ENCODE measurements at places on chromosomes 7 and 10.

GRCh38 chr7:2723138-2723850 lies 35.3 kb downstream of the AMZ1 start:
- no peak for DNase-seq

- no peak for DNase-seq
Measured at GRCh38 chr10:70444744-70445143, 3.3 kb upstream of the NODAL start.

DNA sequence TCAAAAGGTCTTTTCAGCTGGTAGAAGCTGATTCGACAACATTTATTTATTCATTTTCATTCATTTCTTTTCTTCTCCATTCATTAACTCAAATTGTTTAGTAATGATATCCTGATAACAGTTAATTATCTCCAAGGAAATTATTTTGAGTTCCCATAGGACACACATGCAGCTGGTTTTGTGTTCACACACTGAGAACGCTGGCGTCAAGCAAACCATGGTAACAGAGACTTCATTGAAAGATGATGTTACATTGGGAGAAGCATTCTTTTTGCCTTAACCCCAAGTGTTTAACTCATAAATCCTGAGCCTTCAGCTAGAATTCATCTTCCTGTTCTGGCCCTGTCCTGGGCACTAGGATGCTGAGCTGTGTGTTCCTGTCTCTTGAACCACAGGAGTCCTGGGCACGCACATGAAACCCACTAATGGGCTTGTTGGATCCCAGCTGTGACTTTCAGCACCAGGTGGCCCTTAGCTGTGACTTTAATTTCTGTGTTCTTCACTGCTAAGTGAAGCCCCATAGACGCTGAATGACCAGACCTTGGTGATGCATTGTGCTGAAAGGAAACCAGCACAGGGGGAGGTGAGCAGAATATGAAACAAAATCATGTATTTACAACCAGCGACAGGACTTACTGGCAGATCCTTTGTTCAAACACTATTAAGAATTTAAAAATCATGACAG lies 121.5 kb upstream of the PRSS58 start:
- DNase-seq = no peak

DNA sequence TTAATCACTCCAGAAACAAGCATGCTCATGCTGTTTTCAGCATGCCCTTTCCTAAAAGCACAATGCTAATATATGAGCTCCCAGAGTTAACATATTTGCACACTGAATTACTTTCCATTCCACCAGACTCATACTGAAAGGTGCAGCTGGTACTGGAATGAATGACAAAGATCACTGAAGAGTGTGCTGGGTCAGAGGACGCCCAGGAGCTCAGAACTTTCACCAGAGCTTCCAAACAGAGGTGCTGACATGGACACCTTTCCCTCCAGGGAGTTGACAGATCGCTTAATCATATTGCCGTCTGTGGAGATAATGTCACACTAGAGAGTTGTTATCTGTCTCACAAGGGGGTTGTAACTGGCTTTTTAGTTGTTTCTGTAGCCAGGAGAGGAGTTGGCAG lies 292.9 kb downstream of the LHFPL3 start:
- DNase-seq = no peak

- no peak for DNase-seq
Measured at GRCh38 chr7:48387932-48388331, 216.7 kb downstream of the ABCA13 start.

GRCh38 chr7:93146472-93147141 lies 1.6 kb downstream of the SAMD9L start:
- no peak for DNase-seq

DNA sequence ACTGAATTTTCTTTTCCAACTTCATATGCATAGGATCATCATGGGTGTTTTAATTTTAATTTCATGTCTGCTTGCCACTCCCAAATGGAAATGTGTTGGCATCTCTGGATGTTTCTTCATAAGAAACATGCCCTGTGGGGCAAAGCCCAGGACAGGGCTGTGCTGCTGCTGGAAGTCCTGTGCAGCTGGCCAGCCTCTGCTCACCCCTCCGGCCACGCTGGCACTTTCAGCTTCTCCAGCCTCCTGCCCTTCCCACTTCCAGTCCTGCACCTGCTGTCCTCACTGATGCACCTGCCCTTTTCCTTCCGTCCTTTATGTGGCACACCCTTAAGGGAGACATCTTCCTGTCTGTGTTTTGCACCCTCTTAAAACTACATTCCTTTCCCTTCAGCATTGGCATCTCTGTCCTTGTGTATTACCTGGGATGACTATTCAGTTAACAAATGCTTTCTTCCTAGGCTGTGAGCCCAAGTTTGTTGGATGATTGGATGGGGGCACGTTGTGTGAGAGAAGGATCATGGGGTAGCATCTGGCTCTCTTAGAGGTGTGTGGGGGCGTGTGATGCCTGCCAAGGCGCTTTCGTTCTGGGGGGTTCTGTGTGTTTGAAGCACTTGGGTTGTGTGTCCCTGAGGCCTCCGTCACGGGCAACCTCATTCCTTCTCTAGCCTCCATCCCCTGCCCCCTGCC lies 56.8 kb downstream of the TCF7L2 start:
- no peak for DNase-seq

Measured in HAP-1 (cell line).